Endothelial cell of umbilical vein (primary cell): ENCODE measurements at places on chromosomes 7 and 10.

GRCh38 chr10:8088504-8088903 is 34.0 kb downstream of the GATA3 start:
- DNase-seq, result no peak

GRCh38 chr7:35565927-35566326 is 129.0 kb downstream of the HERPUD2 start:
- DNase-seq, result no peak

- no peak for DNase-seq
Observed at GRCh38 chr10:7424315-7424714, 13.5 kb upstream of the SFMBT2 start.

DNA sequence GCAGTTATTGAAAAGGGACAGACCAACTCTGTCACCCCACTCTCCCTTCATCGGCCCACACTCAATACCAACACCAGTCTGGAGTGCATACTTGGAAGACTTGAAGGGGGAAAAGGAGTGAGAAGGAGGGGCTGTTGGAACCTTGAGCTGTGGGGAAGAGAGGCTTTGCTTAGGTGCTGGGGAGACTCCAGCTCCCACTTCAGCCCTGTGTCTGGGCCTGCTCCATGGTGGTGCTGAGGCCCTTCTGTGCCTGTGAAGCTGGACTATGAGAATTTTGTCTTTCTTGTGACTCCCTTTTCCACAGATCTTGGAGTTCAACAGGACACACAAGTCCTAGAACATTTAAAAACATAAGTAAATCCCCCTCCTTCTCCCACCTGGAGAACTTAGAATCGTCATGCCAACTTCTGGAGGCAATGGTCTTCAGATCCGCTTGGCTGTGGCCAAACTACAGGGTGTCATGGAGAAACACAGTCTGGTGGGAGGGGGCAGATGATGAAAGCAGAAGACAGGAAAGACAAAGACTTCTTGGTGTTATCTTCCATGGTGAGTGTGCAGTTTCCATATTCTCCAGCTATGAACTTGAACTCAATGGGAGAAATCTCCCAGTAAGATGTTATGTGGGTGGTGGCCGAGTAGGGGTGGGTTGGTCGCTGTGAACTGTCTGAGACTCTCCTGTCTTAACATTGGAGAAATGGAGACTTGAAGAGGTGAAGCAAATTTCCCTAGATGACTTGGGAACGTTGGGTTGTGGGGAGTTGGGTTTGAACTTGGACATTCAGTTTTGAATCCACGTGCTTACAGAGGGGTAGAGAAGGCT is 18.4 kb upstream of the GIMAP8 start:
- no peak for DNase-seq

GRCh38 chr7:41579961-41580935 is 122.6 kb downstream of the INHBA start:
- peak; percentile 95 for DNase-seq

DNA sequence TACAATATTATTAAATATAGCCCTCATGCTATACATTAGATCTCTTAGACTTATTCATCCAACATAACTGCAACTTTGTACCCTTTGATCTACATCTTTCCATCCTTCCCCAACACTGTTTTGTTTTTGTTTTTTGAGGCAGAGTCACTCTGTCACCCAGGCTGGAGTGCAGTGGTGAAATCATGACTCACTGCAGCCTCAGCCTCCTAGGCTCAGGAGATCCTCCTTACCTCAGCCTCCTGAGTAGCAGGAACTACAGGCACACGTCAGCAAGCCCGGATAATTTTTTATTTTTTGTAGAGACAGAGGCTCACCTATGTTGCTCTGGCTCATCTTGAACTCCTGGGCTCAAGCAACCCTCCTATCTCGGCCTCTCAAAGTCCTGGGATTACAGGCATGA is 53.3 kb downstream of the NT5C2 start:
- DNase-seq, result no peak

DNA sequence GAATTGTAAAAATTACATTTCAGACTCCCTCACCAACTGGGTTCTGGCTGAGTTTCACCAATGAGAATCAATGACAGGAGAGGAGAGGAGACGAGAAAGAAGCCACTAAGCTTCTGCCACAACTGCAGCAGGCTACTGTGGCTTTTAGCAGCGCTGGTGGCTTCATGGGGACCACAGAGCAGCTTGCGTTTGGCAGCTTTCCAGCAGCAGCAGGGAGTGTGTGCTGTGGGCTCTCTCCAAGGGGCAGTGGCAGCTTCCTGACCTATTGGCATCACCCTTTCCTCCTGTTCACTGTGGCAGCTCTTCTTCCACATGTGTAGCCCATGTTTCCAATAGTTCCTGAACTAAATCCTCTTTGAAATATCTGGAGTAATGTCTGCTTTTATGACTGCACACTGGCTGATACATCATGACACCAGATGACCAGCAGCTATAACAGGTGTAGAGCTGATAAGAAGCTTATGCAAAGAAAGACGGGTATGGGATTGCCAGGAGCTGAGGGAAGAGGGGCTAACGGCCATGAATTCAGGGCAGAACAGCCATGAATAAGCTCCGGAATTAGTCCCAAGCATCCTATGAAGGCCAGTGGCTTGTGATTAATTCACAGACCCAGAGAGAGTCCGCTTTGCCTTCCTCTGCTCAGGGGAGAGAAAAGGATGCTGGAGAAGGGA is 46.8 kb downstream of the KCNH2 start:
- DNase-seq, result no peak

DNA sequence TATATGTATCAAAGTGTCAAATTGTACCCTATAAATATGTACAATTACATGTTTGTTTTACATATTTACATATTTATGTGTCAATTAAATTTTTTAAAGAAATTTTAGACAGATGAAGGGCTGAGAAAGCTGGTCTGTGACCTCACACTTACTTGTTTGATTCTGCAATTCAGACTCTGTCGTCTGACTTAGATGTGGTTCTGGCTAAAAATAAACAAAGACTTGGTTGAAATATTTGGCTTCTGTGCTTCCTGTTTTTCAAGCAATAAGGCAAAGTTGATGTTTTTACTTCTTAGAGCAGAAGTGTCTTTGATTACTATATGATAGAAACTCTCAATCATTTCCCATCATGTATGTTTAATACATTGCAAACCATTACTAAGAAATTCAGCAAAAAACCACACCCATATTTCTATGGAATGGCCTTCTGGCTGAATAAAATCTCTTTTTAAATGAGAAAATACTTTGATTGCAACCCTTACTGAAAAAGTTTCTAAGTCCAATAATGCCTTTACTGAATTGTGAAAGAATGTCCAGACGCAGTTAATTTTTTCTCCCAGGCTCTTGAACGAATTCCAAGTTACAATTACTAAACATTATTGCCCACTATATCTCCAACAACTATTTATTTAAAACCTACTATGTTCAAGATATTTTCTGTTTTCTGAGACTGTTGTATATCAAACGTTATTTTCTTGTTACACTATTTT is 59.5 kb upstream of the PRKG1 start:
- DNase-seq, result no peak

DNA sequence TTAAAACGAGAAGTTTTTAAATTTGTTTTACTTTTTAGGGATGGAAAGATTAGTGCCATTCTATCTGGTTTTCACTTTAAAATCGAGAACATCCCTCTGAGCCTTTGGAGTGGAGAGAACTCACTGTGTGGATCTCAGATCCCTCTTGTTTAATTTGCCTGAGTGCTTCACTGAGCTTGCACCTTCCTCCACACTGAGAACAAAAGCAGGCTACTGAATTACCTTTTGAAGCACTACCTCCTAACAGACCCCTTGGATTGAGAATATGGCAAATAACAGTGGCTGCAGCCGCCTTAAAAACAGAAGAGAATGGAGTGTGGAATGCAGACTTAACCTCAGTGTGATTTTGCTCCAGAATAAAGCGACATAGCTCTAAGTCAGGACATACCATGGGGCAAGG is 204.7 kb downstream of the CNTNAP2 start:
- no peak for DNase-seq

DNA sequence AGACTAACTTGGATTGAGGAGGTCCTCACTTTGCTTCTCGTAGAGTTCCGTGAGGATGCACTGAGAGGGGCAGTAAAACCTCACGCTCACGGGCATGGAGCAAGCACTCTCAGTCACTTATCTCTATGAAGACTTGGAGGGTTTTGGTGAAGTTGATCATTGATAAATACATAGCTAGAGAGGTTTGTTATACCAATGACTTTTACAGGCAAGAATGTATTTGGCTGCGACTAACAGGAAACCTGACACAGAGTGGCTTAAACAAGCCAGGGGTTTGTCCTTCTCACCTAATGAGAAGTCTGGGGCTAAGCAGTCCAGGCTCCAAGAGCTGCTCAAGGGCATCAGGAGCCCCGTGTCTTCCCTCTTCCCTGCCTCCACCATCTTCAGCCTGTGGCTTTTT is 6.1 kb downstream of the BICC1 start:
- DNase-seq, result no peak

GRCh38 chr7:37493810-37494209 is 45.1 kb upstream of the ELMO1 start:
- no peak for DNase-seq

DNA sequence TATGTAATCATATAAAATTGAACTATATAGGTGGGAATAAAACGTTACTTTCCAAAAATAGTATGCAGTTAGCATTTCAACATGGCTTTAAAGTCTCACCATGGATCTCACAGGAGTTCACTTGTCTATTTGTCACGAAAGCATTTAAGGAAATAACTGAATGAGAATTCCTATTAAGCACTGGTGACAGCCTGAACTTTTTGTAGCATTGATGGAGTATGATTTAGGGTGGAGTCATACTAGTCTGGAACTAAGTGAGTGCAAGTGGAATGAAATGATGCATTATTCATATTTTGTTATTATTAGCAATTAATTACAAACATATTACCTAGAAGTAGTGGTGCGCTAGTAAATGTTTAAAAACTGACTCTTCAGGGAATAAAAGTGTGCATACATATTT is 26.0 kb upstream of the HIBADH start:
- no peak for DNase-seq

DNA sequence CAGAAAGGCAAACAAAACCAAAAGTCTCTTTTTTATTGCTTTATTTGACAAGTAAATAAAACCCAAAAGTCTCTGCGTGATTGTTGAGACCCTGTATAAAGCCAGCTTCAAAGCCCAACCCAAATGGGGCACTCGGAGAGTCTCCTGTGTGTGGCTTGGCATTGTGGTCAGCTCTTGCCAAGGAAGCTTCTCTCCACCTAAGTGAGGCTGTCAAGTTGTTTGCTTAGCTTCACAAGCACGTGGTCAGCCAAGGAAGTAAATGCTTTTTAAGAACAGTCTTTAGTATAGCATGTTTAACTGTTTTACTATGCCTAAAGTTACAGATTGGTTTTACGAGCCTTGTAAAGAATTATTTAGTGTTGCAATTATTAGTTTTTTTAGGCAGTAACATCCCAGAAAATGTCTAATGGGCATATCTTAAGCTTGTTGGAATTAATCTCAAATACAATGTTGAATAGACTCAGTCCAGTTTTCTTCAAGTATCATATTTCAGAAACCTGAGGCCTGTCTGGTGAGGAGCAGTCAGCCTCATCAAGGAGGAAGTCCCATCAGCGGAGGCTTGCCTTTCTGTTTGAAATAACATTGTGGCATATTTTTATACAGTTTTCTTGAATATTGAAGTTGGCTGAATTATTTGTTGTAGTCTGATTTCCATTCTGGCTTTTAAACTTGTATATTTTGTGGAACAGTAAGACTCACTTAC is 144.3 kb downstream of the ANKRD30A start:
- DNase-seq, result no peak

- no peak for DNase-seq
Observed at GRCh38 chr10:52780391-52781155, 8.0 kb upstream of the MBL2 start.

- no peak for DNase-seq
Observed at GRCh38 chr10:67836488-67836887, 1.5 kb downstream of the DNAJC12 start.

DNA sequence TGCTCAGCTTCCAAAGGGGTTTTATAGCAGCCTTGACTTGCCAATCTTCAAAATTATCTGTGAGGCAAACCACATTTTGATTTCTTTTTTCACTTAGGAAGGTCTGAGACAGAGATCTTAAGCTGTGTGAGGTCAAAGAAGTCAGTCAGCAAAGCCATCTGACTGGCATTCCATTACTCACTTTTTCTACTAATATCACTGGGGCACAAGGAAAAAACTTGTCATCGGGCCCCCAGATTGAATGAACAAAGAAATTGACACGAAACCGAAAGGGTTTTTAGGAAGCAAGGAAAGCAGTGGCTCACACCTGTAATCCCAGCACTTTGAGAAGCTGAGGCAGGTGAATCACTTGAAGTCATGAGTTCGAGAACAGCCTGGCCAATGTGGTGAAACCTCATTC is 78.5 kb upstream of the FRMD4A start:
- no peak for DNase-seq

- no peak for DNase-seq
Observed at GRCh38 chr10:52977581-52977980, 205.0 kb upstream of the MBL2 start.

- no peak for DNase-seq
Observed at GRCh38 chr10:97532935-97533671, 34.4 kb downstream of the UBTD1 start.

GRCh38 chr10:131272897-131273451 is 38.5 kb downstream of the TCERG1L start:
- no peak for DNase-seq

DNA sequence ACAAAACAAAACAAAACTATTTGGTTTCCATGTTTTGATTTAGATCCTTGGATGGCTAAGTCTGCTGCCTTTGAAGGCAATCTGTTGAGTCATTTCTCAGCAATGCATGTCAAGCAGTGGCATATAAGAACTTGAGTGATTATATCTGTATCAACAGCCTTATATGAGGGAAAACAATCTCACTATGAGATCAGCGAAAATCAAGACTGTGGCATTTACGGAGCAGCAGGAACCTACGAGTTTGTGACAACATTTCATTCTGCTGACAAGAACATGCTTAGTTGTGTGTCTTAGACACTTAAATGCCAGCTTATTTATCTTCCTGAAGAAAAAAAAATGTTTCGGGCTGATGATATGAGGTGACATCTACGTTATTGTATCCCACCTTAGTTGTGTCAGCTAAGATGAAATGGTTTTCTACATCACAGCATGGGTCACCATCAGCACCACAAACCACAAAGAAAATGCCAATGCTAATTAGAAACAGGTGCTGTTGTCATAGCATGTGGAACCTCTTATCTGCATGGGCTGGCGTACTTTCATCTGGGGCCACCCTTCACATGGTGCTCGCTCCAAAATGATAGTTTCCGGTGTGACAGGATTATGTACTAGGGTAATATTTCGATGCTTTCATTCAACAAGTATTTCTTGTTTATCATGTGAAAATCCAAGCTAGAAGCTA is 1085.5 kb downstream of the SORCS1 start:
- no peak for DNase-seq

DNA sequence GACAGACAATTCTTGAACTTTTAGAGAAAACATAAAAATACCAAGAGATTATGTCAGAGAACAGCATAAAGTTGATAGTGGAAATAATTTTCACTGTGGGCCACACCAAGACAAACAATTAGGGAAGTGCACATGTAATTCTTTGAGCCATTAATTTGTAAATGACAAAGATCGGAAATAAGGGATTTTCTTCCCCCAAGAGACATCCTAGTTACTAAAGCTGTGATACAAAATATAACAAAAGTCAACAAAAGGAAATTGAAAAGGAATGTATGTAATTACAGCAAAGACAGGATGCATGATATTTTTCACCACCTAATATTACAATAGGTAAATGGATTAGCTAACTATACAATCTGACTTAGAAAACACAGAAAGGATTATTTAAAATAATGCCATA is 12.4 kb upstream of the LRRC72 start:
- DNase-seq, result peak; percentile 10
